Hematopoietic multipotent progenitor cell treated with erythropoietin and hydrocortisone succinate and interleukin-3 and kit ligand, for 17 days (in vitro differentiated cells): ENCODE measurements at places on chromosomes 11 and 22.

GRCh38 chr11:80727315-80727714, 1286.5 kb upstream of the TENM4 start:
- DNase-seq: no peak

DNA sequence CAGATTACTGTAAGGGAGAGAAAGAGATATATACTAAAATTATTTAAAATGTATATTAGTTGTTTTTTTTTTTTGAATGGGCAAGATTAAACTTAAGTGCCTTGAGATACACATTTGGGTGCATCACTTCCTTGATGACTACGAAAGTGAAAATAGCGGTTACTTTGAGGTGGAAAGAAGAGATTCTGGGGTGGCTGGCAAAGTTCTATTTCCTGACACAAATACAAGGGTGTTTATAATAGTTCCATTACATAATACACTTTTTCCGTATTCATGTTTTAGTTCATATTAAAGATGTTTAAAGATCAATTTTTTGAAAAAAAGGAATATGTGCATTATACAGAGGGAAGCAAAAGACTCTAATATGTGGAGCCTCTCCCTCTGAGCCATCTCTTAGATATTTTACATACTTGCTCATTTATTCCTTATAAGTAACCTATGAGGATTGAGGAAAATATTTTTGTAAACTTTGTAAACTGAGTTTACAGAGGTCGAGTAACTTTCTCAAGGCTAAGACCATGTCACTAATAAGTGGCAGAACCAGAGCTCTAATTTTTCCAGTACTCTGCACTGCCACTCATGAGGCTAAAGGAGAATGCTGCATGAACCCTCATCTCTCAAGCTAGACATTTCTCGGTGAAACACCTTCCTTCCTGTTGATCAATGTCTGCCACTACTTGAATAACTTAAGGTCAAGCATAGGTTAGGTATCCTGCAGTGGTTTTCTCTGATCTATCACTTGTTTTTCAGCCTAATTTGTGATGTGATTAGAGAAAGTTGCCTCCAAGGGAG, 58.6 kb downstream of the DDIAS start:
- no peak for DNase-seq

DNA sequence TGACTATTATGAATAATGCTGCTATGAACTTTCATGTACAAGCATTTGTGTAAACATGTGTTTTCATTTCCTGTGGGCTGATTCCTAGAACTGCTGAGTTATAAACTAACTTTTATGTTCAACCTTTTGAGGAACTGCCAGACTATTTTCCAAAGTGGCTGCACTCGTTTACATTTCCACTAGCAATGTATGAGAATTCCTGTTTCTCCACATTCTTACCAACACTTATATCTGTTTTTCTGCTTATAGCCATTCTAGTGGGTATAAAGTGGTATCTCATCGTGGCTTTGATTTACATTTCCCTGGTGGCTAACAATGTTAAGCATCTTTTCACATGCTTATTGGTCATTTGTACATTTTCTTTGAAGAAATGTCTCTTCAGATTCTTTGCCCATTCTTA, 35.2 kb upstream of the SCUBE2 start:
- DNase-seq: no peak

GRCh38 chr22:36398601-36399471, 11.1 kb upstream of the MYH9 start:
- DNase-seq: no peak

- DNase-seq: no peak
These were observed 845.4 kb downstream of the OPCML start for GRCh38 chr11:132686886-132687285.

- DNase-seq: no peak
These were observed 541.9 kb upstream of the CCDC90B start for GRCh38 chr11:83827940-83828554.

GRCh38 chr11:60367009-60367408, 11.3 kb upstream of the MS4A7 start:
- DNase-seq: no peak

- no peak for DNase-seq
These were observed 755.2 kb upstream of the RAG2 start for GRCh38 chr11:37353192-37353591.

DNA sequence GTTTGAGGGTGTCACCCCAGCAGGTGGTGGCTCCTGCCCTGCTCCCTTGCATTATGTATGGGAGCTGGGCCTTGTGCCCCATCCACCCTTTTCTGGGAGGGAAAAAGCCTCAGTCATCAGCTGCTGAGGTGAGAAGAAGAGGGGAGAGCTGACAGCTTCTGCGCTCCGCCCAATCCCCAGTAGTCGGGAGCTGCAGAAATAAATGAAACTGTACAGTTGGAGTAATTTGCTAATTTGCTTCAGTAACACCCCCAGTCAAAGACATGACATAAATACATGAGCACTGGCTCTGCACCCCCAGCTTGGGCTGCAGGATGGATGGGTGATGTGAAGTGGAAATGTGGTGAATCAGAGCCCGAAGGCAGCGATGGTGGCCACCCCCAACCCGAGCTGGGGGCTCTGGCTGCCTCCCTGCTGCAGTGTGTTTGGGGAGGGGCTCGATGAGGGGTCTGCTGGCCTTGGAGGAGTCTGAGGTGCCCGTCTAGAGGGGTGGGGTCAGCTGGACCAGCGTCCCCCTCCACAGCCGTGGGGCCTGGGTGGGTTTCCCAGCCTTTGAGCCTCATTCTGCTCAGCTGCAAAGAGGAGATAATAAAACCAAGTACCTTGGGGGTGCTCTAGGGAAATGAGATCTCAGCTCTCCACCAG, 59.2 kb downstream of the MPPED1 start:
- DNase-seq: no peak

GRCh38 chr11:14687943-14688627, 44.5 kb downstream of the PDE3B start:
- DNase-seq: no peak

DNA sequence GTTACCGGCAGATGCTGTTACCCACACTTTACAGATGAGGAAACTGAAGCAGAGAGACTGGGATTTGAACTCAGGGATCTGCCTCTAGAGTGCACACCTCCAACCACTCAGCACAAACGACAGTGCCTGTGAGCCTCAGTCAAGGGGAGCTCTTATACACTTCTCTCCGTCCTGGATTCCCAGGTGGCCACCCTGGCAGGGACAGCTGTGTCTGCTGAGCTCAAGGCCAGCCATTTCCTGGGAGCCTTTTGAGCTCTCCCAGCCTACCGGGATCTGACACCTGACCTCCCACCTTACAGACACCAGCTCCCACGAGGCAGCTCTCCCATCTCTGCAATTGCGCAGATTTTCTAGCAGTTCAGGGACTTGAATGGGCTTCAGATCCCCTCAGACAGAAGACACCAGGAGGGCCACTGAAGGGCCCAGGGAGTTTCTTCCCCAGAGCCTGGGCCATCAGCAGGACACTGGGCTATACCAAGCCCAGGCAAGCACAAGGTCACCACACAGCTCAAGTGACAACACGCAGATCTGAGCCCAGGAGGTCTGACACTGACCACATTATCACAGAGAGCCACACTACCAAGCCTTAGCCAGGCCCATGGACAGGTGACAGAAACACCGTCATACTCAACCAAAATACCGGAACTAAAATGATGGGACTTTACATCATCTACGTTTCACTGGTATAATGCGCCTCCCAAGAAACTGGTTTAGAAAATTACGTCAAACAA, 17.1 kb downstream of the PDGFB start:
- no peak for DNase-seq

- DNase-seq: no peak
These were observed 38.7 kb downstream of the KCNJ1 start for GRCh38 chr11:128828350-128828749.

DNA sequence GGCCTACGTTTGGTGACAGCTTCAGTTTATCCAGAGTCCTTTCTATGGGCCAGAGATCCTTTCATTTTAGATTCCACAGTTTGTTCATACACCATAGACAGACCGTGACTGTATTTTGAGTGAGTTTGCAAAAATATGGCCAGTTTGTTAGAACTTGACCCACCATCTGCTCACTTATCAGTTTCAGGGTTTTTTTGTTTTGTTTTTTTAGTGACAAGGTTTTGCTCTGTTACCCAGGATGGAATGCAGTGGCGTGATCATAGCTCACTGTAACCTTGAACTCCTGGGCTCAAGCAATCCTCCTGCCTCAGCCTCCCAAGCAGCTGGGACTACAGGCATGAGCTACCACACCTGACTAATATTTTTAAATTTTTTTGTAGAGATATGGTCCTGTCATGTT, 9.1 kb upstream of the CKAP5 start:
- DNase-seq: no peak
